ENCODE measurements at places on chromosomes 1 and 21.

DNA sequence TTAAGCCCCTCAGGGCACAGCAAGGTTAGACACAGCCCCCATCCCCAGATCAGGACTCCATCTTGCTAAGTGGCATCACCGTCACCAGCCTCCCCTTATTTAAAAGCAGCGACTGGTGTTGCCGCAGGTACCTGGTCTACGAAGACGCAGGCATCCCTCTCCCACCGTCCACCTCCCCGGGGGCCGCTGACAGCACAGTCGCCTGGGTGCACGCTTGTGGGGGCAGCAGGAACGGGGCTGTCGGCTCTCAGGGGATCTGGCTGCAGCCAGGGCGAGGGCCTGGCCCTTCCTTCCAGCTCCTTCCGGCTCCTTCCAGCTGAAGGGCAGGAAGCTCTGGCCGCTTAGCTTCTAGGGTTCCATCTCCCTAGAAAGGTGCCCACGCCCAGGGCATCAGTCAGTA is 17.6 kb upstream of the CCDC27 start:
- DNase-seq, result no peak

DNA sequence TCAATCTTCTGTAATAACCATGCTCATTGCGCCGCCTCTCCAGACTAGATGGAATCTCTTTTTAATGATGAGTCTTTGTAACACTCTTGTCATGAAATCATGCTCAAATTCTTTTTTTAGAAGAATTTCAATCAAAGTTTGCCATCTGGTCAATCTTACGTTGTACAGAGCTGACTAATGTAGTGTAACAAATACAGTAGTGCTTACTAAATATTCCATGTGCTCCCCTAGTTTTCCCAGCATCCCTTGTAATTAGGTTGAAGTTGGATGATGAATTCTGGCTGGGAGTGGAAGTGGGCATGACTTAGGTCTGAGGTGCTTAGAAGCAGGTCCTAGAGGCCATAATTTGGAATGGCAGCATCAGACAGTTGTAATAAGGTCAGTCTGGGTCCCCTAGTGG is 309.1 kb upstream of the SNX7 start:
- DNase-seq, result no peak

- no peak for DNase-seq
These were observed 27.9 kb downstream of the MYOM3 start for GRCh38 chr1:24084050-24084449.

DNA sequence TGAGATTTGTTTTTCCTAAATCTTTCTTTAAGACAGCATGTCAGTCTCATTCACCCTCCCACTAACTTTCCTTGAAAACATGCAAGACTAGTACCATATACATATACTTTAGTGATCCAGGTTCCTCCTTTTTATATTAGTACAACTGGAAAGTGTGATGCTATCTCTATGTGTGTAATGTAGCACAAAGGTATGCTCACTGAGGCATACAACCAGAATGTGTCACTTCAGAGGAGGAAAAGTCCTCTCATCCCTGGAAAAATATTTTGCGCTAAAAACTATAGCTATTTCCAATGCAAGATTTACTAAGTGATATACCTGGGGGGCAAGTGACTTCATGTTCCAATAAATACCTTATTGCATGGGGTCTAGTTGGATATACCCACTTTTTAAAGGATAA is 45.9 kb downstream of the BARHL2 start:
- DNase-seq, result no peak

- no peak for DNase-seq
These were observed 159.6 kb downstream of the TOMM20 start for GRCh38 chr1:234969011-234969441.

DNA sequence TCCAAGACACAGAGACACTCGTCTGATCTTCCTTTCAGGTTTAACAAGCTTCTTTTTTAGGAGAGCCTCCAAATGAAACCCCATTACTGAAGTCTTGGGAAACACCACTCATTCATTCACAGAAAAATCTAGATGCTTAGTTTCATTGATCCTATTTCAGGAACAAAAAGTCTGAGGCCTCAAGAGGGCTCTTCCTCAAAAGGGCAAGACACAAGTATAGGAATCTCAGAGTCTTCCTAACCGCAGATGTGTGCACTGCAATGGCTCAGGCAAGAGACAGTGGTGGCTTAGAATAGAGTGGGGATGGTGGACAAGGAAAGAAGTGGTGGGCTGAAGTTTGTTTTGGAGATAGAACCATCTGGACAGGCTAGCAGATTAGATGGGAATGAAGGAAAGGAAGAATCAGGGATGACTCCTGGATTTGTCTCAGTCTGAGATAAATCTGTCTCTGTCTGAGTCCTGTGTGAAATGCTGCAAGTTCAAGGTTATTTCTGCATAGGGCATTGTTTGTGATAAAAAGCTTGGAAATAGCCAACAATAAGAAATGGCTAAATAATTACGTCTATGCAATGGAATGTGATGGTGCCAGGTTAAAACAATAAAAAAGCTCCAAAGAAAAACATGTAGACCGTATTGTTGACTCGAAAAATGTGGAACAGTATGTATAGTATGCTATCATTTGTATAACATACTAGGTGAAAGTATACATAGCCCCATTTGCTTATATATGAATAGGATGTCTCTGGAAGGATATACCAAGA is 8.9 kb upstream of the CTSE start:
- DNase-seq, result no peak

- no peak for DNase-seq
These were observed 42.7 kb downstream of the ZSCAN20 start for GRCh38 chr1:33515112-33515511.

Measured in thymus (tissue), 14 donors.